Posterior cingulate gyrus (tissue), 11 donors: ENCODE measurements at places on chromosomes 16 and 17.

- DNase-seq, result peak; percentile 86
Measured at GRCh38 chr16:50598256-50598894, 50.2 kb downstream of the NKD1 start.

GRCh38 chr17:66507103-66507923, 204.9 kb downstream of the PRKCA start:
- DNase-seq, result no peak

DNA sequence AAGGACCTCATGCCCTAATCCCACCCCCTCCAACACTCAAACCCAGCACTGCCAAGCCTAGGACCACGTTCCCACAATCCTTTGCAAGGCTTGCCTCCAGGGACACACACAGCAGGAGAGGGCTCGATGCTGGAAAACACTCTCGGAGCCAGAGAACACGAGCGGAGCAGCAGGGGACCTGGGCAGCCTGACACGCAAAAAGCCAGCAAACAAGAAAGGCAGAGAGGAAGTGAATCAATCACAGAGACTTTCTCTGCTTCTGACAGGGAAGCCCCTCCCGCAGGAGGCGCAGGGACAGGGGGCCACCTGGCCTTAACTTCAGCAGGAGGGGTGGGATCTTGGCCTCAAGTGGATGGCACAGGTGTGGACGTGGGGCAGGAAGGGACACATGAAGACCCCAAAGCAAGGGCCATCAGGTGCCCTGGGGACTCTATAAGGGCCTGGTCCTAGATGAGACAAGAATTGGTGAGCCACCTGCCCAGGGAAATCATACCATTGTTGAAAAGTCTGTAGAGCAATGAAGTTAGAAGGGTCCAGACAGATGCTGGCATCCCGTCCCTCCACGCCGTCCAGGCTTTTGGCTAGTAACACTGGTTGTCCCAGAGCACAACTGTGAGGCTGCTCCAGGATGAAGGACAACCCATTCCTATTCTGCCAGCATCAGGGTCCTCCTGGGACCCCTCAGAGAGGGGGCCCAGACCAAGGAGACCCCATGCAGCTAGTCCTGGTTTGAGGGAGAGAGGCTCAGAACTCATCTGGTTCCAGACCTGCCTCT, 2.2 kb downstream of the SDK2 start:
- DNase-seq, result no peak

DNA sequence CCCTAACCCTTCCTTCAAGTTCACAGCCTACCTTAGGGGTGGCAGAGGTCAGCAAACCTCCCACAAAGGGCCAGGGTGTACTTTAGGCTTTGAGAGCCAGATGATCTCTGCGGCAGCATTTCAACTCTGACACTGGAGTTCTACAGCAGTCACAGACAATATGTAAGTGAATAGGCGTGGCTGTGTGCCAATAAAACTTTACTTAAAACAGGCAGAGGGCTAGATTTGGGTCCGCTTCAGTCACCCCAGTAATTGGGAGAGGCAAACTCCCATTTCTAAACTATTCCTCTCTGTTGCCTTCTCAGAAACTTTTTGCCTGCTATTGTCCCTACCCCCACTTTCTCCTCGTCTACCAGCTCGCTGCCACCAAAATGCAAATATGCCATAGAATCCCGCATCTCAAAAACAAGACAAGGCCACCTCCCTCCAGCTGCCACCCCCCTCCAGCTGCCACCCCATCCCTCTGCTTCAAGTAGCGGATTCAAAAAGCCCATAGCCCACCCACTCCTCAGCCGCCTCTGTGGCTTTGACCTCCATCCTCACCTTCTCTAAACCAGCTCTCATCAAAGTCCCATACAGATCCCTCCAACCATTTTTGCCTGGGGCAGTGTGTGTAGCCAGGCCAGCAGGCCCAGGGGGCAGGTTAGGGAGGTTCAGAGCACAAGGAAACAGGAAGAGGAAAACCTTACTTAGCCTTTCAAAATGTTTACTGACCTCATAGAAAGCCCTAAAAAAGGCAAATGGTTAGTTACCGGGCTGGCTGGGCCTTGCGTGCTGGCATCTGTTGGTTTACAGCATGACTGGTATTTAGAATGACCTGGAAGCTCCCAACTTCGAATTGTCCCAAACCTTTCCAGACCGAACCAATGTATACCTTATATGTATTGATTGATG, 19.9 kb upstream of the DNAH17 start:
- no peak for DNase-seq

- DNase-seq, result no peak
Measured at GRCh38 chr16:72952811-72953271, 95.1 kb downstream of the ZFHX3 start.

GRCh38 chr16:78750611-78751010, 651.2 kb downstream of the WWOX start:
- DNase-seq, result no peak

DNA sequence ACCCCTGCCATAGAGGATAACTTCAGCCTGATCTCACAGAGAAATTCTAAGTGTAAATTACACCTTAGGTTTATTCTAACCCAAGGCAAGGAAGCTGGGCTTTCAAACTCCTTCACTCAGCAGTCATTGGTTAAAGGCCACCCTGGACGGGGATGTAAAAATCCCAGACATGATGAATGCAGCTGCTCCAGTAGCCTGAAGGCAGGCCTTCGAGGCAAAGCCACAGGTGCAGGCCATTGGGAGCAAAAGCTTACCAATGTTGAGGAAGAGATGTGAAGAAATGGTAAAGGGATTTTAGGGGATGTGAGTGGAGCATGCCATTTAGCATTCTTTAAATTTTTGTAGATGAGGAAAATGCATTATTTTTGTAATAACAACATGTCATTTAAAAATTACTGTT, 514.4 kb downstream of the XYLT1 start:
- no peak for DNase-seq

GRCh38 chr16:47848421-47849109, 307.2 kb downstream of the ABCC12 start:
- no peak for DNase-seq

GRCh38 chr16:50594308-50595260, 46.4 kb downstream of the NKD1 start:
- DNase-seq, result no peak
